ENCODE measurements at places on chromosomes 1 and 21. TPM values are rescaled to one million over a fixed set of nuclear protein-coding genes. Genes with fewer than 3 reads are reported as not detected.

PNRC2 gene
- 86.2 TPM for total RNA-seq

CYP4A11 gene
- total RNA-seq: not detected

SELENBP1 gene
- 282 TPM for total RNA-seq

C1orf216 gene
- 11.2 TPM for total RNA-seq

GBP7 gene
- not detected for total RNA-seq

EXO1 gene
- total RNA-seq: 2.5 TPM

WNT2B gene
- total RNA-seq: 6.3 TPM

THEM4 gene
- 15.6 TPM for total RNA-seq

DNA sequence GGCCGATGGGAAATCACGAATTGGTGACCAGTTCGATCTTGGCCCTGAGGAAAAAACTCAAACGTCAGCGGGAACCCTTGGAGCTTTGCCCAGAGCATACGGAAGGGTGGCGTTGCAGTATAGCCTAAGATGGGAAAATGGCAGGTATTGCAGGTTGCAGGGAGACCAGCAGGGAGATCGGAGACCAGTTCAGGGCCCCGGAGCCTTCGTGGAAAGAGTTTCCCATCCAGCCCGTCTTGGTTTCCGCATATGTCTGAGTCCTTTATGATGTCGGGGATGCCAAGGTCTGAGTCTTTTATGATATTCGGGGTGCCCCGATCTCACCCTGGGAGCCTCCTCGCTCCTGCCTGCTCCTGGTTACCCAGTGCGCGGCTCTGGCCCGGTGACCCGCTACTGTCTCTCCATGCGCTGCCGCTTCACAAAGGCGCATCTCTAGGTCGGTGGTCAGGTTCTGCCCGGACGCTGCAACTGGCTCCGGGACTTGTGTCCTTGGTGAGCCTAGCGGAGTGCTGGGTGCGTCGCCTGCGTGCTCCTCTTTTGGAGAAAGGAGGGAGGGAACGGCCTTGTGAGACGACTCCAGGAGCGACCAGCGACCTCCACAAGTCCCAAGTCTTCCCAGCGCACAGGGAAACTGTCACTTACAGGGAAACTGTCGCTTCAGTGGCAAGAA, 94.2 kb downstream of the PRKAB2 start:
- H3K4me1 ChIP-seq: no peaks in the 10 kb centered on the region
- no peak overlapping the region for H3K27ac ChIP-seq
- DNase-seq: no peak
- peaks cover 91% of the 10 kb centered on the region for H3K27me3 ChIP-seq
- no peaks in the 10 kb centered on the region for H3K36me3 ChIP-seq
- no peak overlapping the region for H3K4me3 ChIP-seq

GRCh38 chr21:15001857-15002606, 62.8 kb downstream of the NRIP1 start:
- H3K4me1 ChIP-seq: peaks cover 2% of the 10 kb centered on the region
- DNase-seq: no peak
- H3K27ac ChIP-seq: no peak overlapping the region
- no peak overlapping the region for H3K4me3 ChIP-seq

DNA sequence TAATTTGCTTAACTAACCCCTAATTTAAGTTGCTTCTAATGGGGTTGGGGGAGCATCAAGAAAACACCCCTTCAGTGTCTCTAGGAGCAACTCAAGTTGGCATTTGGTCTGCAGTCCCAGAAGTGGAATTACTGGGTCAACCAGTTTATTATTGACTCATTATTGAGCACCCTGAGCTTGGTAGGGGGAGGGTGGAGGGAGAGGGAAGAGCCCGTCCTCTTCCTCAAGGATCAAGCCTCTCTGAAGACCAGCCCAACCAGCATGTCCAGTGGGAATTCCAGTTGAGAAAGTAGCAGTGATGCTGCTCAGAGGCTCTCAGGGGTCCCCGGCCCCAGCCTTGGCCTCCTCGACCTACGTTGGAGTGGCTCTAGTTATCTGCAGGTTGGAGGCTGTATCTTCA, 2.1 kb upstream of the PLA2G2F start:
- H3K36me3 ChIP-seq: no peaks in the 10 kb centered on the region
- no peak for DNase-seq
- no peak overlapping the region for H3K27ac ChIP-seq
- no peak overlapping the region for H3K4me3 ChIP-seq

DNA sequence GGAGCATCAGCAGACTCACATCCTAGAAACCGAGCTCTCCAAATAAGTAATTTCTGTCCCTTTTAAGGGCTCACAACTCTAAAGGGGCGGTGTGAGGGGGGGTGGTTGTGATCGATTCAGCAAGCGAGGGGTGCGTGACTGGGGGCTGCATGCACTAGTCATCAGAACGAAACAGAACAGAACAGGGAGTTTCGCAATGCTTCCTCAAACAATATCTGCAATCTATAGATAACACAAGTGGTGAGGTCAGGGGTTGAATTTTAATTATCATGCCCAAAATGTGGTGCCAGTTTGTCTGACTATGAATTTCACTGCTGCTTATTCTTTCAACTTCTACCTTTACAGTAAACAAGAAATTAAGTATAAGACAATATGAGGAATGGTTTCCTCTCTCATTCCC, 1003.0 kb upstream of the NCAM2 start:
- no peaks in the 10 kb centered on the region for H3K27me3 ChIP-seq
- no peaks in the 10 kb centered on the region for H3K4me1 ChIP-seq
- H3K4me3 ChIP-seq: no peak overlapping the region

- peaks cover 8% of the 10 kb centered on the region for H3K4me1 ChIP-seq
- H3K27me3 ChIP-seq: no peaks in the 10 kb centered on the region
- peaks cover 1% of the 10 kb centered on the region for H3K36me3 ChIP-seq
These were observed 844 bp upstream of the MEAF6 start for GRCh38 chr1:37515185-37516034.

DNA sequence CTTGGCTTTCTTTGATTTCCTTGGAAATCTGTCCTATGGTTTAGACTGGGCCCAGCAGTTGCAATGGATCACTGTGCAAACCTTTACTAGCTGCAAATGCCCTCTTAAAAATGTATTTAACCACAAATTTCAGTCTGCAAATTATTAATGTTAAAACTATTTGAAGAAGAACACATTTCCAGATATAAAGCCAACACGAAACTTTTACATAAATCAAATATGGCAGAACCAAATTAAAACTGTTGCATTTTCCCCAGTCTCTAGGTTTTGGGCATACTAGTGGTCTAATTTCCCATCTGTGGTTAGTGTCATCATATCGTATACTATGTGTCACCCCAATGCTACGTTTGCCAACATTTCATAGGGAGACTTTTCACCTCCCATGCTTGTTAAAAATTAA, 52.3 kb downstream of the HMCN1 start:
- H3K4me1 ChIP-seq: peaks cover 2% of the 10 kb centered on the region
- no peaks in the 10 kb centered on the region for H3K27me3 ChIP-seq
- H3K4me3 ChIP-seq: no peak overlapping the region
- H3K36me3 ChIP-seq: no peaks in the 10 kb centered on the region

DNA sequence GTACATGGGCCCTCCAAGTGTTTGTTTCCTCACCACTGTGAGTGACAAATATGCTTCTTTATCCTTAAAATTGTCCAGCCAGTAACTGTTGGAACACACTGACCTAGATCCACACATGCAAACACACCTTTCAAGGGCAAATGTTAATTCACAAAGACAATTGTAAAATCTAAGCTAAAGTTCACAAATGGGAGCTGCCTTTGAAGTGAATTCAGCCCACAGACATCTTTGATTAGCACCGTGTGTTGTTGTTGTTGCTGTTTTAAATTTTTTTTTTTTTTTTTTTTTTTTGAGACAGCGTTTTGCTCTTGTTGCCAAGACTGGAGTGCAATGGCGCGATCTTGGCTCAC, 52.3 kb upstream of the SLC16A1 start:
- no peaks in the 10 kb centered on the region for H3K4me1 ChIP-seq
- peaks cover 1% of the 10 kb centered on the region for H3K36me3 ChIP-seq
- no peak overlapping the region for H3K4me3 ChIP-seq
- no peak for DNase-seq
- no peaks in the 10 kb centered on the region for H3K27me3 ChIP-seq
- H3K27ac ChIP-seq: no peak overlapping the region

DNA sequence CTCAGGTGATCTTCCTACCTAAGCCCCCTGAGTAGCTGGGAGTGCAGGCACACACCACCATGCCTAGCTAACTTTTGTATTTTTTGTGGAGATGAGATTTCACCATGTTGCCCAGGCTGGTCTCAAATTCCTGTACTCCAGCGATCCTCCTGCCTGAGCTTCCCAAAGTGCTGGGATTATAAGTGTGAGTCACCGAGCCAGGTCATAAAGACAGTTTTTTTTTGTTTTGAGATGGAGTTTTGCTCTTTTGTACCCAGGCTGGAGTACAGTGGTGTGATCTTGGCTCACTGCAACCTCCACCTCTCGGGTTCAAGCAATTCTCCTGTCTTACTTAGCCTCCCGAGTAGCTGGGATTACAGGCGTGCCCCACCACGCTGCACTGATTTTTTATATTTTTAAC, 42.1 kb downstream of the KIF1B start:
- DNase-seq: no peak
- H3K4me3 ChIP-seq: no peak overlapping the region
- peaks cover 21% of the 10 kb centered on the region for H3K4me1 ChIP-seq

GRCh38 chr1:18527921-18528320, 47.2 kb downstream of the KLHDC7A start:
- DNase-seq: no peak
- H3K4me3 ChIP-seq: no peak overlapping the region
- H3K36me3 ChIP-seq: no peaks in the 10 kb centered on the region
- H3K4me1 ChIP-seq: no peaks in the 10 kb centered on the region
- H3K27ac ChIP-seq: no peak overlapping the region

- no peak for DNase-seq
- no peaks in the 10 kb centered on the region for H3K27me3 ChIP-seq
- no peak overlapping the region for H3K4me3 ChIP-seq
- no peak overlapping the region for H3K27ac ChIP-seq
- no peaks in the 10 kb centered on the region for H3K4me1 ChIP-seq
- H3K36me3 ChIP-seq: no peaks in the 10 kb centered on the region
These were observed 248.6 kb downstream of the GREM2 start for GRCh38 chr1:240363315-240363714.

GRCh38 chr1:163874070-163874469, 552.3 kb downstream of the NUF2 start:
- peaks cover 5% of the 10 kb centered on the region for H3K4me1 ChIP-seq
- no peak overlapping the region for H3K27ac ChIP-seq
- DNase-seq: no peak
- no peaks in the 10 kb centered on the region for H3K36me3 ChIP-seq
- H3K4me3 ChIP-seq: no peak overlapping the region

GRCh38 chr1:154567386-154568156, at the start of gene CHRNB2:
TSS of gene CHRNB2 (plus strand) at chr1:154567778. CDS start at chr1:154568045, 267 bp downstream.
- peaks cover 11% of the 10 kb centered on the region for H3K4me1 ChIP-seq
- DNase-seq: peak; percentile 74
- peaks cover 21% of the 10 kb centered on the region for H3K27me3 ChIP-seq
- no peak within 1 kb of the TSS for H3K27ac ChIP-seq
- H3K4me3 ChIP-seq: no peak within 1 kb of the TSS

- DNase-seq: no peak
- no peak overlapping the region for H3K27ac ChIP-seq
- no peaks in the 10 kb centered on the region for H3K4me1 ChIP-seq
- H3K4me3 ChIP-seq: no peak overlapping the region
- H3K27me3 ChIP-seq: no peaks in the 10 kb centered on the region
- no peaks in the 10 kb centered on the region for H3K36me3 ChIP-seq
These were observed 22.0 kb downstream of the NSL1 start for GRCh38 chr1:212769459-212770167.

- no peak overlapping the region for H3K4me3 ChIP-seq
- no peak for DNase-seq
- no peaks in the 10 kb centered on the region for H3K36me3 ChIP-seq
- H3K4me1 ChIP-seq: no peaks in the 10 kb centered on the region
- no peak overlapping the region for H3K27ac ChIP-seq
These were observed 7.2 kb downstream of the B3GALT6 start for GRCh38 chr1:1239227-1239613.

- H3K36me3 ChIP-seq: no peaks in the 10 kb centered on the region
- no peak overlapping the region for H3K27ac ChIP-seq
- no peak for DNase-seq
- H3K4me3 ChIP-seq: no peak overlapping the region
- H3K4me1 ChIP-seq: no peaks in the 10 kb centered on the region
These were observed 1.1 kb upstream of the OBSCN start for GRCh38 chr1:228206582-228207351.

GRCh38 chr1:50523548-50523947, 100.3 kb upstream of the DMRTA2 start:
- DNase-seq: no peak
- no peak overlapping the region for H3K27ac ChIP-seq
- H3K4me3 ChIP-seq: no peak overlapping the region
- no peaks in the 10 kb centered on the region for H3K4me1 ChIP-seq
- H3K36me3 ChIP-seq: peaks cover 17% of the 10 kb centered on the region

DNA sequence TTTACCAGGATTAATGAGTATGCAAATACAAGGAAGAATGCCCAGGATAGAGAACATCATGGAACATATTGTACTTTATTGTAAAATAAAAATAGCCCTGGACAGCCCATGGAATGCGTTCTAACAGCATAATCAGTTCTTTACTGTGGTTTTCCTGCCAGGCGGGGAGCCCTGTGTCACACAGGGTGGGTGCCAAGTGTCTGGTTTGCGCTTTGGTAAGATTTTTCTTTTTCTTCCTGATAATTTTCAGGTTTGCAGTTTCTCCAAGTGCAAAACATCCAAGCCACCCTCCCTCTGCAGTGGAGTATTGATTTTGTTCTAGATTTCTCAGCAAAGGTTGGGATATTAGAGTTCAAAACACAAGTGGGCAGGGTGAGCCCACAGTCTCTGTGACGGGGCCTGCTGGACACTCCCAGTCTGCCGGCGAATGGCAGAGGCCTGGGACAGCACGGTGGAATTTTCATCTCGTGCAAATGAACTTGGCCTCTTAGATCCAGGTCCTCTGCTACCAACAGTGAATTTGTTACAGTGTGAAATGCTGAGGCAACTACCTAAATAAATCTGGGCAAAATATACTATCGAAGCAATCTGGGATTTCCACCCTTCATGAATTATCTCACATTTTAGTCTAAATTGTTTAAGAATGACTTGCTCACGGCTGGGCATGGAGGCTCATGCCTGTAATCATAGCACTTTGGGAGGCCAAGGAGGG, 15.6 kb upstream of the KCNJ15 start:
- no peaks in the 10 kb centered on the region for H3K27me3 ChIP-seq
- H3K4me3 ChIP-seq: no peak overlapping the region
- no peaks in the 10 kb centered on the region for H3K4me1 ChIP-seq
- no peaks in the 10 kb centered on the region for H3K36me3 ChIP-seq
- peak overlapping the region; percentile 71 for H3K27ac ChIP-seq
- no peak for DNase-seq

DNA sequence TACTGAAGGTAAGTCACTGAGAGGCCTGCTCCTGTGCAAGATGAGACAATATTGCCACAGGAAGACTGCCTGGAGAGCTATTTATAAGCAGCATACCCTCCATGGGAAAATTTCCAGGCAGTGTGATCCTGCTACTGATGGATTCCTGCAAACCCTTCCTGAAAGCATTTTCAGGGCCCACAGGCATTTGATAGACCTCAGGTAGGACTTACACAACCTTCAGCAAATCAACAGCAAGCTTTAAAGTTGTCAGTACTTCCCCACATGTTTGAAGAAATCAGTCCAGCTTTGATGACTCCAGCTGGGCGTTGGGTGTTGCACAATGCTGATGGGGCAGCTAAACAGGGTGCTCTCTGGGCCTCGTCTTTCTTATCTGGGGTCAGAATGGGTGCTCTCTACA, 108.8 kb downstream of the PLXNA2 start:
- DNase-seq: no peak
- peak overlapping the region; percentile 49 for H3K27ac ChIP-seq
- H3K4me3 ChIP-seq: no peak overlapping the region
- peaks cover 11% of the 10 kb centered on the region for H3K36me3 ChIP-seq
- H3K27me3 ChIP-seq: no peaks in the 10 kb centered on the region

Data from lung (tissue), 17 donors.